Activated CD4-positive, alpha-beta T cell treated with anti-CD3 and anti-CD28 coated beads, Interleukin-2, amount 50 U/mL, for 48 hours (primary cell): ENCODE measurements at places on chromosomes 7 and 10.

DNA sequence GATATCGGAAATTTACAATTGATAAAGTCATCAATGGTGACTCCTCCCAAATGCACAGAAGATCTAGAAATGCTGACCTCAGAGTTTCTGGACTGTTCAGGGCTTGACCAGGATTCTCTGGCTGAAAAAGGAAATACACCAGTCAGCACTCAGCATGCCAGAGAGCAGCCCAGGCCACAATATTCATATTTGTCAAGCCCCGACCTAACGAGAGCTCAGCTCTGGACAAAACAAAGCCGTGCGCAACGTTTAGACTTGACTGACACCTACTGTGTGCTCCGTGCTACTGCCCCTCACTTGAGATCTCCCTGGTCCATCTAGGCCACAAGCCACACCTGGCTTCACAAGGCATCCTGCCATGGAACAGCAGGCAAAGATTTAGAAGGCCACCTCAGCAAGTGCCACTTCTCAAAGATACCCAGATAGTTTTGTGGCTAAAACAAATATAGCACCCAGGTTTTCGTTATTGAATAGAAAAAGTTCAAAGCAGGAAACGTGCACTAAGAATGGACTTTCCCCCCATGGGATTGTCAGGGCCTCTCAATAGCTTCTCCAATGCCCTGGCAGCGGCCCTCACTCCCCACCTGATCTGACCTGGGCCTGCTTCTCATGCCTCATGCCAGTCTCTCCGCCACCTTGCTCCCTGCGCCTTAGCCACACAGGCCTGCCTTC is 218.3 kb downstream of the FAM107B start:
- no peak for DNase-seq

- no peak for DNase-seq
Observed at GRCh38 chr10:132913559-132914115, 28.7 kb downstream of the CFAP46 start.

- DNase-seq, result no peak
Observed at GRCh38 chr10:52525761-52526160, 211.7 kb downstream of the DKK1 start.

DNA sequence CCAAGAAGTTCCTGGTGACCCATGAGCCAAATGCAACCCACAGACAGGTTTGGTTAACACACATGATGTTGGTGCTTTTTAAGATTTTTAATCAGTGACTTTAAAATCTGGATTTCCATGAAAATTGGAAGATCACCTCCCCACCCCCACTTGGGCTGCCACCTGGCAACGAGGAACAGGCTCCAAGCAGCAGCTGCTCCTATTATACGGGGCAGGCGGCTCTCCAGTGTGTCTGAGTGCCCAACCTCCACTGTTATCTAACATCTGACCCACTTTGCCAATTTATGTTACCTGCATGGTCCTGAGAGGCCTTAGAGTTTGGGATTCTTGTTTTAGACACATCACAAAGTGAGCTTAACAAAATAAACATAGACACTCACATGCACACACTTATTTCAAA is 56.4 kb downstream of the SGMS1 start:
- no peak for DNase-seq

- DNase-seq, result no peak
Observed at GRCh38 chr7:111755383-111755782, 193.1 kb upstream of the IMMP2L start.

DNA sequence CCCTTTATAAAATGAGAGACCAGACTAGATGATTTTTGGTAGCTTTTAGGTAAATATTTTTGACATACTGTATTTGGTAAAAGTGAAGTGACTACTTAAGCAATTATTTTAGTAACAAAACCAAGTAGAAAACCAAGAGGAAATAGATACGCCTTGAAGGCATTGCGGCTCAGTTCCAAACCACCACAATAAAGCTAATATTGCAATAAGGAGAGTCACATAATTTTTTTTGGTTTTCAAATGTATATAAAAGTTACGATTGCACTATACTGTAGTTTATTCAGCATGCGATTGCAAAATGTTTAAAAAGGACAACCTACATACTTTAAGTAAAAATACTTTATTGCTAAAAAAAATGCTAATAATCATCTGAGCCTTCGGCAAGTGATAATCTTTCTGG is 581.7 kb upstream of the POT1 start:
- no peak for DNase-seq

DNA sequence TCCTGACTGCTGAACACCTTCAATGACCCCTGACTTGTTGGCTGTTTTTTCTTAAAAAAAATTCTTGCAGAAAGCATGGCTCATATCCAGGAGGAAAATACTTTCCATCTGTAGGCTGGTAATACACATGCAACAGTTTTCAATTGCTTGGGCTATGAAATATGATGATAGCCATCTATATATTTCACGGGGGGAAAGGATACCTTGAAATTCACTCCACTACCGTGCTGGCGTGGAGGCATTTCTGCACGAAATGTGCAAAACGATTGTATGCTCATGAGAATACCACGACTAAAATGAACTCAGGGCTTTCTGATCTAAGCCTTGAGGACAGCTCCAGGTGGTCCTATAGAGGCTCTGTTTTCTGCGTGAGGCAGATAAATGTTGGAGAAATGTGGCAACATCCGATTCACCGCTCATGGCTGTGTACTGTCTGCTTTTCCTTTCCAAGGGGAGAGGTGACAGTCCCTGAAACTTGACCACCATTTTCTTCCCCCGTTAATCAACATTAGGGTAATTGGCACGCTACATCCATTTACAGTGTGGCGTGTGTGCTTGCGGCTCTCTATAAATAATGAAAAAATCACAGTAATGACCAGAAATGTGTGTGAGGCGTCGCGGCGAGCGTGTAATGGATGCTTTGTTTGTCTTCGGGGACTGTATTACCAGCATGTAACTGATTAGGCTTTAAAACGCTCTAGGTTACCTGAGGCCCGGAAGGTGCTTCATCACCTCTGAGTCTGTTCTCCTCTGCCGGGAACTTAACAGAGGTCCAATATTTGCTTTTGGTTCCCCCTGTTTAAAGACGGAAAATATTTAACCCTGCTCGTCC is 12.8 kb upstream of the CARD11 start:
- no peak for DNase-seq

- no peak for DNase-seq
Observed at GRCh38 chr7:39085590-39086049, 107.9 kb downstream of the POU6F2 start.

DNA sequence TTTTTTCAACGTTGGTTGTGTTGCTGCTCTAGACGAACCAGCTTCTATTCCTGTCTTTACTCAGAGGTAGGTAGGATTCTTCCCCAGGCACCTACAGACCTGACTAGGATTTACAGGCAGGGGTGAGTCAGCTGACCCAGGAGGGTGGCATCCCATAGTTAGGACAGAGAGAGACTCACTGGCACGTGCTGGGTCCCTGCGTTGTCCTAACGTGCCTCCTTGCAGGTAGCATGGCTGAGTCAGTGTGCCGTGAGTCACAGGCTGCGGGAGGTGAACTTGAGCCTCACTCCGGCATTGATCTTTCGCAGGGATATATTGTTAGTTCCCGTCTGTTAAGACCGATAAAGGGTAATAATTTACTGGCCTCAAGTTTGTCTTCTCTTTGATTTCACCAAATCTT is 96.5 kb downstream of the PFKFB3 start:
- DNase-seq, result peak; percentile 69

DNA sequence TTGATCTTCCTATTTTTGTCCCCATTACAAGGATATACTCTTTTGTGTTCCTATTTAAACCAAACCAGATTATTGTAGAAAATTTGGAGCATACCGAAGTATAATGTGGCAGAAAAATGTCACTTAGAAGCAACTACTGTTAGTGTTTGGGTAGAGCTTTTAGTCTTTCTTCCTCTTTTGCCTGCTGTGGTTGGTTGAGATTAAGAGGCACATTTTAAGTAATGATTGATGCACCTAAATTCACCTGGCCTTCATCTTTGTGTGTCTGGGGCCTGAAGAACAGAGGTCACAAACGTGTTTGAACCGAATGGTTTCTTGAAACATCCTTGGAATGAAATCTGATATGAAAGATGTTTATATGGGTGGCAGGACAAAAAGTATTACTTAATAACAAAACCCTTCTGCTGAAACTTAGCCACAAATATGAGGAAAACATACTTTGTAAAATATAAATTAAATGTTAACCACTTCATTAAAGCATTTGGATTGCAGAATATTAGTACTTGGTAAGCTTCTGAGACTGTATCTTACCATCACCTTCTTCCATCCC is 2.6 kb downstream of the BPGM start:
- no peak for DNase-seq

- DNase-seq, result no peak
Observed at GRCh38 chr10:69215405-69216171, 4.5 kb upstream of the HKDC1 start.

GRCh38 chr7:74379938-74380337 is 73.8 kb upstream of the GTF2IRD1 start:
- DNase-seq, result no peak

DNA sequence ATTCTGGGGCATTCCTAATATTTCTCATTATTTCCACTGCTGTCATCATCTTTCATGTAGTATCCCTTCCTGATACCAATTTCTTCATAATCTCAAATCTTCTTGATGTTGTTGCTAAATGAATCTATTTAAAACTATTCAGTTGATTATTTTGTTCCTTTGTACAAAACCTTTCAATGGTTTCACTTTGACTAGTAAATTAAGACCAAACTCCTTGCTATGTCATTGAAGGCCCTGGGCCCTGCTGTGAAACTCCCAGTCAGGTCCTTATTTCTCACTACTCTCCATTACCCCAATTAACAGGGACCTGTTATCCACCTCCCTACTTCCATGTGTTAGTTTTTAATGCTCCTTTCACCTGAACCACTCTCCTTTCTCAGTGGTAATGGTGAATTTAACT is 97.0 kb downstream of the CTTNBP2 start:
- no peak for DNase-seq

DNA sequence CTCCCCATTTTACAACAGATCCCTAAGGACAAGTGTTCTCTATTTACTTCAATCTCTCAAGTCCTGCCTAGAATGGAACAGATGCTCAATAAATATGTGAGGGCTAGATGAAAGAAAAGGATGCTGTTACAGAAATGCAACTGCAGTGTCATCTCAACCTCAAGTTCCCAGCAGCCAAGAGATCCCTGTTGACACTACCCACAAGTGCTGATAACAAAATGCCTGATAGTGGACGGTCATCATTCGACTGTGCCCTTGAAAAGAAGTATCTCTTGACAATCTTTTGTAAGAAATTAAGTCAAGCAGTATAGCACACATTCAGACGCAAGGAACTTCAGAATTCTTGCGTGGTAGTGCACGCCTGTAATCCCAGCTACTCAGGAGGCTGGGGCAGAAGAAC is 133.2 kb downstream of the PARD3 start:
- DNase-seq, result no peak

DNA sequence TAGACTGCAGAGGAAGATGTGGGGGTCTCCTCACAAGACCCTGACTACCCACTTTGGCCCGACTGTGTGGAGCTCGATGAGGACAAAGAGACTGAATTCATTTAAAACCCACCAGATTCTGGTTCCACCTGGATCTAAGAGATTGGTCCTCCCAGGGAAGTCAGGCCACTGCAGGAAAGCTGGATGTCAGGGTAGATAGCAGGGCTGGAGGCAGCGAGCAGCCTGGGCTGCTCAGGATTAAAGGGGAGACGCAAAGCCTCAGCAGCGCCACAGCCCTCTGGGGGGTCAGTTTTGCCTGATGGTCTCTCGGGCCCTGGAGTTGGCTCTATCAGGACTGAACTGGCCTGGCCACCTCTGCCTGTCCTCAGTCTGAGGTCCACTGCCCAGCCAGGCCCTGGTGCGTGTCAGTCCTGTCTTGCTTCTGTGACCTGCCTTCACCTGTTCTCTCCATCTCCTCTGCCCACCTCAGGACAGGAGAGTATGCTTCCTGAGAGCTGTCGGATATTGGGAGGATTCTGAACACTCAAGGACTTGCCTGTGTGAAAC is 12.2 kb upstream of the KLRG2 start:
- no peak for DNase-seq

DNA sequence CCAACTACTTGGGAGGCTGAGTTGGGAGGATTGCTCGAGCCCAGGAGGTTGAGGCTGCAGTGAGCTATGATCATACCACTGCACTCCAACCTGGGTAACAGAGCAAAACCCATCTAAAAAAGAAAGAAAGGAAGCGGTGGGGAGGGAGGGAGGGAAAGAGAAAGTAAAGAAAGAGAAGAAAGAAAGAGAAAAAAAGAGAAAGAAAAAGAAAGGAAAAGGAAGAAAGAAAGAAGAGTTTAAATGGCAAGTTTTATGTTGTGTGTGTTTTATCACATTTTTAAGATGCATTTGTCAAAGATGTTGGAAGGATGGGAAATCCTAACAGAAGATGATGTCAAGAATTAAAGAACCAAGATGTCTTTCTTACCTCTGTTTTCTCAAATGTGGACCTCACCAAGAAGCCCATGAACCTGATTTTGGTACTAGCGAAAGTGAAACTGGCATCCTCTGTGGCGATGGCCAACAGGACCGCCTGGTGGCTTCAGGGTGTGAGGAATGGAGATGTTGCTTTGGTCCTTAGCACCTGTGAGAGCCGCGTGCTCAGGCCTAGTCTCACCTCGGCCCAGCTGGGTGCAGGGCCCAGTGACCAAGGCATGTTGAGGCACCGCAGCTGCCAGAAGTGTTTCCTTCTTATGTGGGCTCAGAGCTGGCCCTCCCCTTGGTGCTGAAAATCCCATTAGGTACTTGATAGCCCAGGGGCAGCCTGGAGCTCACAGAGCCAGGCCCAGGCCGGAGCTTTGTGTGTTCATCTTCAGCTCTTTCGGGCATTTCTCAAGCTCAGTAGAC is 9.8 kb downstream of the UCMA start:
- no peak for DNase-seq

GRCh38 chr10:50325449-50326171 is 74.3 kb upstream of the ASAH2 start:
- no peak for DNase-seq
